Effector memory CD4-positive, alpha-beta T cell (primary cell): ENCODE measurements at places on chromosomes 6 and 20.

DNA sequence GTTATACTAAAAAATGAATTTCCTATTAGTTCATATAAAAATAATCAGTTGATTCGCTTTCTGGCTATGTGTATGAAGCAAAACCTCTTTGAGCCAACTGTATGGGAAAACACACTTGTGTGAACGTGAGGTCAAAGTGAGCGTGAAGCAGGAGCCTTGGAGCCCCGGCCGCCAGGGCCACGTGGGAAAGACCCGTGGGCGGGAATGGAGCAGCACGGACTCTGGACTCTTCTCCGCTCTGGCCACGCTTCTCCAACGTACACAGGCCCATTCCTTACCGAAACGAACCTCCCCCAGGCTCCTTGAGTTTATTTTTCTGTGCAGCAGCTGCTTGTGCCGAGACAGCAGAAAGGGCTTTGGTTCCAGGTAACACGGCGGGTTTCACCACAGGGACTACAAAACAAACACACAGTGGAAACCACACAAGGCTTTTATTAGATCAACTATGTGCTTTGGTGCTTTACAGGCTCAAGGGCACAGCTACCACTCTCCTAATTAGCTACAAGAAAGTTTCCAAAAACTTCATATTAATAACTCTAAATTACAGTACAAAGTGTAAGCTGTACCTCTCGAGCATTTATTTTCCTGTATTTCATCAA, 62.7 kb downstream of the TAF4 start:
- no peak for DNase-seq

DNA sequence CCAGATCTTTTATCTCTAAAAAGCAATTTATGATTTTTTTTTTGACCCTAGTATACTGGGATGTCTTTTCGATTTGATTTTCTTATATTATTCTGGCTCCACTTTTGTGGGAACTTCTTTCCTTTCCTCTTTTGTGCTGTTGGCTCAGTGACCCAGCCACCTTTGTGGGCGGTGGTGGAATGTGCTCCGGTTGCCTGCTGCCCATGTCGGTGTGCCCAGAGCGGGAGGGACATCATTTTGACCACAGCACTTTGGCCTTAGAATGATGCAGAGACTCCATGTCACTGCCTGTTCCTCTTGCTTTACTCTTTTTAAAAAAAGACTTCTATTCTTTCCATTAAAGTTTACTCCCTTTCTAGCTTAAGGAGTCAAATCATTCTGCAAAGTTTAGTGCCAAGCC, 198.0 kb downstream of the FARS2 start:
- DNase-seq, result no peak

GRCh38 chr6:122712093-122712447, 67.4 kb upstream of the FABP7 start:
- no peak for DNase-seq

- no peak for DNase-seq
Observed at GRCh38 chr20:4763261-4763660, 41.6 kb downstream of the PRND start.

DNA sequence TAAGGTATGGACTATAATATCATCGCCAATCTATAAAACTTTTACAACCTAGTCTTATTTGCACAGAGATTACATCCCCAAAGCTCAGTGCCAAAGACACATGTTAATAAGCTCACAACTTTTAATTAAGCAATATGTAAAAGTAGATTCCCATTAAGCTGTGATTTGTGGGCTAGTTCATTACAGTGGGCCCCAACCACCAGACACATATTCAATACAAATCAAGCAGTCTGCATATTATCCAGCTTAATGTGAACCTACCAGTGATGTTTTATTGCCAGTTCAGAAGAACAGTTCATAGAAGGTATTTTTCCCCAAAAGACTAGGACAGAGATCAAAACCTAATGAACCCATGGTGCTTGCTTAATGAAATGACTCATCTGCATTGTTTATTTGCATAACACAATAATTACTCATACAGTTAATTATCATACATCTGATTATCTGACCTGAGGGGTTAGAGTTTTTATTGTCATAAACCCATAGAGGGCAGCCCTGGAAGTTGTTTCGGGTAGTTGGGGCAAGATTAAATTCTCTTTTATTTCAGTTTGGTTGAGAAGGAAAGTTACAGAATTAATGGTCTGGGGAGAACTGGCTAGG, 831.0 kb downstream of the TFAP2A start:
- DNase-seq, result no peak

GRCh38 chr6:26367114-26367513, 2.1 kb downstream of the BTN3A2 start:
- DNase-seq, result no peak

- DNase-seq, result no peak
Observed at GRCh38 chr6:41768545-41769308, 11.0 kb downstream of the FRS3 start.
